Type B pancreatic cell (in vitro differentiated cells): ENCODE measurements at places on chromosomes 11 and 22. TPM values are rescaled to one million over a fixed set of nuclear protein-coding genes. Genes with fewer than 3 reads are reported as not detected.

PLCB3 gene
- total RNA-seq = 40.7 and 56.2 TPM in 2 replicates

DNA sequence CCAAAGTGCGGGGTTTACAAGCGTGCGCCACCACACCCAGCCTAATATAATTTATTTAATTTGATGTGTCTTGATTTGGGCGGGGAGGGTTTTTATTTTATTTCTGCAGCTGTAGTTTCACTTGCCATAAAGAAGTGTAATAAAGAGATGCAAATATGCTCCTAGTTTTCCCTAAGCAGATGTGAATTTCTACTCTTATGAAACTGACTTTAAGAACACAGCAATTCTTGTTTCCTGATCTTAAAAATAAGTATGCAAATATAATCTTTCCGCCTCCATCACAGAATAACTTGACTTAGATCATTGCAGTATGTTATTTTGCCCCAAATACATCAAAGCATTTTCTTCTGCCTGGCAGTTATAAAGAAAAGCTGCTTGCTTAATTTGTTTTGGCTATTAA is 4.4 kb downstream of the SPCS2 start:
- DNase-seq = no peak

GRCh38 chr22:46878191-46878948 is 115.9 kb downstream of the TBC1D22A start:
- no peak for DNase-seq

APOA5 gene
- 0.95 TPM in 1 of 2 replicates, not detected in the other for total RNA-seq

ME3 gene
- 6.5 and 9.7 TPM in 2 replicates for total RNA-seq

- no peak for DNase-seq
Observed at GRCh38 chr22:49861642-49862495, 8.2 kb downstream of the ZBED4 start.

TAGLN gene
- 97.9 and 106 TPM in 2 replicates for total RNA-seq

FADS2 gene
- total RNA-seq = 127 and 205 TPM in 2 replicates

DNA sequence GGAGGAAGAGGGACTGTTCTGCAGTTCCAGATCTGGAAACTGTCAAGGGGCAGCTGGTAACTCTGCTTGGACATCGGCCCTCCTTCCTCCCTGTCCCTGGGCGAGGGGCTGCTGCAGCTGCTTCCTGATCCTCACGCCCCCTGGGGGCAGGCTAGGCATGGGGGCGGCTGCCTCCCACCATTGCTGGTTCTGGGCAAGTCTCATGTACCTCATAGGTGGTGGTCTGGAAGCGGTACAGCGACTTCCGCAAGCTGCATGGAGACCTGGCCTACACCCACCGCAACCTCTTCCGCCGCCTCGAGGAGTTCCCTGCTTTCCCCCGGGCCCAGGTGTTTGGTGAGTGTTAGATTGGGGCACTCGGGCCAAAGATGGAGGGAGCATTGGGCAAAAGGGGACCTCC is 5.0 kb downstream of the SNX15 start:
- no peak for DNase-seq
